Retinal pigment epithelial cell (primary cell): ENCODE measurements at places on chromosomes 3 and 15.

GRCh38 chr3:190172751-190173150, 52.1 kb upstream of the P3H2 start:
- DNase-seq, result no peak

DNA sequence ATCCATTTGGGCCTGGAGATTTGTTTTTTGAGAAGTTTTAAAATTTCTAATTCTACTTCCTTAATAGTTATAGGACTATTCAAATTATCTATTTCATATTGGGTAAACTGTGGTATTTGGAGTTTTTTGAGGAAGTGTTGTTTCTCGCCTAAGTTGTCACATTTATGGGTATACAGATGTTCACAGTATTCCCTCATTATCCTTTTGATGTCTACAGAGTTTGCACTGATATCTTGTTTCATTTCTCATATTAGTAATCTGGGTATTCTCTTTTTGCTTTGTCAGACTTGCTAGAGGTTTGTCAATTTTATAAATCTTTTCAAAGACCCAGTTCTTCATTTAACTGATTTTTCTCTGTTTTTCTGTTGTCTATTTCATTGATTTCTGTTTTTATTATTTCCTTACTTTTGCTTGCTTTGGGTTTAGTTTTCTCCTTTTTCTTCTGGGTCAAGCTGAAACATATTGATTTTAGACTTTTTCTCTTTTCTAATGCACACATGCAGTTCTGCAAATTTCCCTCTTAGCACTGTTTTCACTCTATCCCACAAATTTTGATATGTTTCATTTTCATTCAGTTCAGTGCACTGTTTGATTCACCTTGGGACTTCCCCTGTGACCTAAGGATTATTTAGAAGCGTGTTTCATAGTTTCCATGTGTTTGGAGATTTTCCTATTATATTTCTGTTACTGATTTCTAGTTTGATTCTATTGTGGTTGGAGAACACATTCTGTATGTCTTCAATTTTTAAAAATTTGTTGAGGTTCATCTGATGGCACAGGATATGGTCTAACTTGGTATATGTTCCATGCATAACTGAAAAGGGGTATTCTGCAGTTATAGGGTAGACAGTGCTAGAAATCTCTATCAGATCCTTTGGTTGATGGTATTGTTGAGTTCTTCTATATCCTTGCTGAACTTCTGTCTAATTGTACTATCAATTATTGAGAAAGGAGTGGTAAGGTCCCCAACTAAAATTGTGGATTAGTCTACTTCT, 79.6 kb downstream of the SUMF1 start:
- no peak for DNase-seq

- DNase-seq, result no peak
These were observed 888 bp downstream of the TMOD3 start for GRCh38 chr15:51830276-51830806.

- no peak for DNase-seq
These were observed 4.1 kb downstream of the MYL3 start for GRCh38 chr3:46859001-46859710.

GRCh38 chr3:40079847-40080240, 229.7 kb upstream of the EIF1B start:
- no peak for DNase-seq

GRCh38 chr3:112653209-112653871, 12.4 kb upstream of the CCDC80 start:
- no peak for DNase-seq

DNA sequence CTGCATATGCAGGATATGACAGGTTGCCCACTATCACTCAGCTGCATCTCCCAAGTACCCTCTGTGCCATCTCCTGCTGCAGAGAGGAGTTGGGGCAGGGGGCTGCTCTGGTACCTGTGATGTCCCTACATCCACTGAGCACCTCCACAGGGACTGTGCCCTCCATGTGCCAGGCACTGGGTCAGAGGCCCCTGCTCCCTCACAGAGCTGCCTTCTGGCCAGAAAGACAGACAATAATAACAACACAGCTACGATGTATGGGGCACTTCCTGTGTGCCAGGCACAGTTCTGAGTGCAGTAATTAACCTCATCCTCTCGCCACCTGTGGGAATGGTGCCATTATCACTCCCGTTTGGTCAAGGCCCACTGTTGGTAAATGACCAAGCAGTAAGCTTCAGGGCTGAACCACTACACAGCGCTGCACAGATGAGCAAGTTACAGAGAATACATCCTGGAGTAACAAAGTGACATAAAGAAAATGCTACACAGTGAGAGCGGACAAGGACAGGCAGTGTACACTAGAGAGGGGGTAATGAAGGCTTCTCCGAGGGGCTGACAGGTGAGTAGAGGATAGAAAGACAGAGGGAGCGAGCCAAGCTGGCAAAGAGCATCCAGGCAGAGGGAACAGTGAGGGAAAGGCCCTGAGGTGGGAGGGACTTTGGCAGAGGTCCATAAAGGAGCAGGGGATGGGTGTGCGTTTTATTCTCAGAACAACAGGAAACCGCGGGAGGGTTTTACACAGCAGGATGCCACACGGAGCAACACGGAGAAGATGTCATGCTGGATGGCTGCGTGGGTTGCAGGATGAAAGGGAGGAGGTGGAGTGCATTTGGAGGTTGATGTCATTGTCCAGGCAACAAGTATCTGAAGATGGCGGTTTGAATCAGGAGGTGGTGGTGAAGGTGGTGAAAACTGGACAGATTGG, 13.6 kb downstream of the WNT7A start:
- no peak for DNase-seq
